Uterus (tissue), 4 donors: ENCODE measurements at places on chromosomes 1 and 21. TPM values are rescaled to one million over a fixed set of nuclear protein-coding genes. Genes with fewer than 3 reads are reported as not detected.

- no peaks in the 10 kb centered on the region for H3K36me3 ChIP-seq
- H3K27ac ChIP-seq = no peak overlapping the region
- H3K27me3 ChIP-seq = no peaks in the 10 kb centered on the region
- DNase-seq = no peak
- H3K4me1 ChIP-seq = no peaks in the 10 kb centered on the region
These were observed 626.5 kb downstream of the NCAM2 start for GRCh38 chr21:21624674-21625073.

CFHR2 gene
- total RNA-seq = not detected

PTPRC gene
- 12.7 TPM for total RNA-seq

- H3K4me1 ChIP-seq = no peaks in the 10 kb centered on the region
- no peaks in the 10 kb centered on the region for H3K36me3 ChIP-seq
- no peak overlapping the region for H3K27ac ChIP-seq
- H3K27me3 ChIP-seq = no peaks in the 10 kb centered on the region
These were observed 57.4 kb downstream of the ARHGEF10L start for GRCh38 chr1:17596651-17597509.

DNA sequence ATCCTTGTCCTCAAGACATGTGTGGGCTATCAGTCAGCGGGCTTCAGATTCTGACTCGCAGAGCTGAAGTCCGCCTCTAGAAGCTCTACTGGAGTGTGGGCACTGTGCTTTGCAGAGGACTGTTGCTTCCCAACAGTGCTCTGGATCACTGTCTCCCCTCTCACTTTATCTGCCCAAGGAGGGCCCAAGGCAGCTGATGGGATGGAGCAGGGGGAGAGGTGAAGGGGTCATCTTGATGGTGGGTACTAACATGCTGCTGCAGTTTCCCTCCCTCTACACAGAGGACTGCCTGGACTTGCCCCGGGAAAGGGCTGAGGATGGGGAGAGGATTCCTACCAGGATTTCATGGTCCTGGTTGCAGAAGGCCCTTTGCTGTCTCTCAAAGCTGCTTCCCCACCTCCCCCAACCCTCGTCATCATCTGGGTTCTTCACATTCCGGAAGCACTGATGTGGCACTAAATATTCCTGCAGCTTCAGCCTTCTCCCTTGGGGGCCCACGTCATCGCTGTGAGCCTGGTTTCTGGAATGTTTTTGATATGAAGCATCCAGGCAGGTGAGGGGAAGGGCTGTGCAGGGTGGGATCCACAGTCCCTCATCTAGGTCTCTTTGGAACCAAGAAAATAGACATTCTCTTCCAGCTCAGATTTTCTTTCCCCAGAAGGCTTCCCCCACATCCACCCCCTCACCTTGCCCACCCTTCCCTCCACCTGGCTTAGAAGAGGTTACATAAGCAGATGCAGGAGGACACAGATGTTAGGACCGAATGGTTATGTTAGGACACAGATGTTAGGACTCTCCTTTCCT, 23.2 kb downstream of the NUAK2 start:
- no peaks in the 10 kb centered on the region for H3K27me3 ChIP-seq
- no peak for DNase-seq
- no peaks in the 10 kb centered on the region for H3K4me1 ChIP-seq
- H3K4me3 ChIP-seq = no peak overlapping the region
- H3K27ac ChIP-seq = no peak overlapping the region

SFN gene
- total RNA-seq = not detected

- no peak overlapping the region for H3K4me3 ChIP-seq
- H3K27ac ChIP-seq = no peak overlapping the region
- H3K27me3 ChIP-seq = no peaks in the 10 kb centered on the region
- no peaks in the 10 kb centered on the region for H3K36me3 ChIP-seq
These were observed 24.1 kb upstream of the TTC39A start for GRCh38 chr1:51354416-51354815.

MFSD2A gene
- 5.9 TPM for total RNA-seq

CYYR1 gene
- total RNA-seq = 83.8 TPM

DNA sequence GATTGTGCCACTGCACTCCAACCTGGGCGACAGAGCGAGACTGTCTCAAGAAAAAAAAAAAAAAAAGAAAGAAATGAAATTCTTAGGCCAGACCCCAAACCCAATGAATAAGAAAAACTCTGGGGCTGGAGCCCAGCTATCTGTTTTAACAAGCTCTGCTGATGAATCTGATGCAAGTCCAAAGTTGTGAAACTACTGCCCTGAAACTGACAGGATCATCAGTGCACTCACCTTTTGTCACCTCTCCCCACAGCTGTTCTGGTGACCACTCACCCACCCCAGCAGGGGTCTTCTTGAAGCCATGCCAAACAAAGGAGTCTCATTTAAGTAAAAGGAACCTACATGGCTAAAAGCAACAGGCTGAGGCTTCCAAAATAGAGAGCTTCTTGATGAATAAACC, 8.4 kb downstream of the PABPC4 start:
- no peak overlapping the region for H3K4me3 ChIP-seq
- H3K27me3 ChIP-seq = no peaks in the 10 kb centered on the region
- no peak for DNase-seq
- no peaks in the 10 kb centered on the region for H3K36me3 ChIP-seq

FMO3 gene
- 30.9 TPM for total RNA-seq

GRCh38 chr1:40740997-40741736, 42.4 kb upstream of the KCNQ4 start:
- no peaks in the 10 kb centered on the region for H3K4me1 ChIP-seq
- no peak for DNase-seq
- no peaks in the 10 kb centered on the region for H3K27me3 ChIP-seq
- no peak overlapping the region for H3K4me3 ChIP-seq
- H3K36me3 ChIP-seq = no peaks in the 10 kb centered on the region

DNA sequence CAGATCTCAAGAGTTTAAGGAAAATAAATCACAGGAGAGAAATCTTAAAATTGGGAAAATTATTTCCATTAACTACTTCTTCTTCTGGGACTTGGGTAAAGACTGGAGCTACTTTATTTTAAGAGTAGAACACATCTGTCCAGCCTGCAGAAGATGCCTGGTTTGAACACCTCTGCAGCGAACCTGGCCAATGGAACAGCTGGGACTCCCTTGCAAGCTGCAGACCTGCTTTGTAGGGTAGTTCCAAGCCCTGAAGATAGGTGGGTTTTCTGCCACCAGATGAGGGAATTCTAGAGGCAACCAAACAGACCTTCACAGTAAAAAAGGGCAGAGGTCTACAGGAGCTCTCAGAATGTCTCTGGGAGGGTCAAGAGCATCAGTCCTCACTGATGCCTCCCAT, 86.5 kb upstream of the CACNA1E start:
- no peaks in the 10 kb centered on the region for H3K4me1 ChIP-seq
- no peak for DNase-seq
- H3K4me3 ChIP-seq = no peak overlapping the region
- no peaks in the 10 kb centered on the region for H3K36me3 ChIP-seq
- no peaks in the 10 kb centered on the region for H3K27me3 ChIP-seq
- no peak overlapping the region for H3K27ac ChIP-seq

DNA sequence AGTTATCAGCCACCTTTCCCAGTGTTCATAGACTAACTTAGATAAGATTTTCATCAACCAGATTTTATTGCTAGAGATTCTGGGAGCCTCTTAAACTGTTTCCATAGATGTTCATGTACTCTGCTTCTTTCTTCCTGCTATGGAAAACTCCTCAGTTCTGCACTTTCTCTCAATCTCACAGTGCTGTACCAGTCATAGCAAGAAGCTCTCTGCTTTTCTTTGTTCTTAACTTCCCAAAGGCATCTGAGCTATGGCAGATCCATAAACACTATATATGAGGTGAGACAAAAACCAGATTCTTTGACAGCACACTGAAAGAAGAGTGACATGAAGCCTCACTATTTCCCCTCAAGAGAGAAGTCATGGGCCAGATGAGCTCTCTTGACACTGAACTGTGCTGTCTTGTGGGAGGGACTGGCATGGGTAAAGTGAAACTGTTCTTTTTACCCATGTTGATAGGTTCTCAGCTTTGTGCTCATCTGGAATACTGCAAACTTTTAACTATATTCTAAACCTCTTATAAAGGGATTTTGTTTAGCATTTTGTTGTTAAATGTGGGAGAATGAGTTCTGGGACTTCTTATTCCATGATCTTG, 64.2 kb upstream of the LYPLAL1 start:
- no peak overlapping the region for H3K27ac ChIP-seq
- H3K4me3 ChIP-seq = no peak overlapping the region
- H3K4me1 ChIP-seq = no peaks in the 10 kb centered on the region
- H3K27me3 ChIP-seq = no peaks in the 10 kb centered on the region
- H3K36me3 ChIP-seq = no peaks in the 10 kb centered on the region

GOLT1A gene
- not detected for total RNA-seq

DNA sequence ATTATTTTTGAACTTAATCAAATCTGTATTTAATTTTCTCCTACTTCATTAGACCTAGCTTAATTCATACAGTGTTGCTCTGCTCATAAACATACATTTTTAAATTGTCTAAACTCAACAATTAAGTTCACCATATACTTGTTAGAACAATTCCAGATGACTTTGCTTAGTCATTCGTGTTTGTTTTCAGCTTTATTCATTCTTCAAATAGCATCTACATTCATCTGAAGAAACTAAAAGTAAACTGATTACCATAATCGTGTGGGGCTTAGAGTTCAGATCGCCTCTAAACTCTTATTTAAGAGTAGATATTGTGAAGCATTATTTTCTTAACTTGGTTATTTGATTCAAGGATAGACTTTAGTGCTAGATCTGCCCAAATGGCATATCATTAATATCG, 34.4 kb downstream of the KLHL20 start:
- peaks cover 4% of the 10 kb centered on the region for H3K4me1 ChIP-seq
- no peak overlapping the region for H3K4me3 ChIP-seq
- no peak for DNase-seq
- no peaks in the 10 kb centered on the region for H3K27me3 ChIP-seq

CD52 gene
- total RNA-seq = 7.8 TPM

CHRNB2 gene
- total RNA-seq = not detected

DNA sequence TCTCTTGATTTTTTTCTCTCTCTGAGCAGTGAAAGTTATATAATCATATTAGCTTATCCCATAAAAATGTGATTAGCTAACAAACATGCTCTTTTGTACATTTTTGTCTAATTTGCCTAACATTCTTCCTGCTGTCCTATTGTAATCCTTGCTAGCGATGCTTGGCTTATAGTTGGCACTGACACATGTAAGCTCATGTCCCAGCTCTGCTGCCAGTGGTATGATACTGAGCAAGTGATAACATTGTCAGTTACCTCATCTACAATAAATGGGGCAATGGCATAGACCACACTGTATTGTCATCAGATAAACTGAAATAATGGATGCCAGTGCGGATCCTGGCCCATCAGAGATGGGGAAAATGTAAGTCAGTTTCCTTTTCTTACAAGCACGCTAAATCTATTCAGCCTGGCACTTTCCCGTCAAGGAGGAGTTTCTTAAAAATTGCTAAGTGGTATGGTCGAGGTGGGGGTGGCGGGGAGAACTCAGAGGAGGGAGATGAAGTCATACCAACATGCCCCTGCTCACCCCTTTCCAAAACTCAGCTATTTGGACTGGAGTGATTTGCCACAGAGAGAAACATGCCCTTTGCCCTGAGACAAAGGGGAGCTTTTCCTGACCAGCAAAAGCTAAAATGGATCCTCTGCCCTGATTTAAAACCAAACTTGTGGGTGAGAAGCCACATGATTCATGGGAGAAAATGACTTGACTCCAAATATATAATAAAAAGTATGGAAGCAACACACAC, 1.3 kb downstream of the FYB2 start:
- no peak overlapping the region for H3K4me3 ChIP-seq
- H3K4me1 ChIP-seq = no peaks in the 10 kb centered on the region
- H3K27ac ChIP-seq = no peak overlapping the region
- H3K27me3 ChIP-seq = no peaks in the 10 kb centered on the region

CGN gene
- 7.3 TPM for total RNA-seq

- H3K27ac ChIP-seq = no peak overlapping the region
- no peaks in the 10 kb centered on the region for H3K4me1 ChIP-seq
- H3K27me3 ChIP-seq = no peaks in the 10 kb centered on the region
- no peaks in the 10 kb centered on the region for H3K36me3 ChIP-seq
- DNase-seq = no peak
These were observed 33.0 kb downstream of the KANK4 start for GRCh38 chr1:62285984-62286785.

- no peaks in the 10 kb centered on the region for H3K27me3 ChIP-seq
- H3K4me3 ChIP-seq = no peak overlapping the region
- peak overlapping the region; percentile 88 for H3K27ac ChIP-seq
- DNase-seq = no peak
- H3K4me1 ChIP-seq = peaks cover 54% of the 10 kb centered on the region
These were observed 45.5 kb upstream of the ECE1 start for GRCh38 chr1:21335750-21336224.

- no peak overlapping the region for H3K4me3 ChIP-seq
- H3K27ac ChIP-seq = no peak overlapping the region
- H3K27me3 ChIP-seq = no peaks in the 10 kb centered on the region
- no peaks in the 10 kb centered on the region for H3K4me1 ChIP-seq
- no peak for DNase-seq
These were observed 68.0 kb downstream of the PLPP3 start for GRCh38 chr1:56511364-56511763.

DNA sequence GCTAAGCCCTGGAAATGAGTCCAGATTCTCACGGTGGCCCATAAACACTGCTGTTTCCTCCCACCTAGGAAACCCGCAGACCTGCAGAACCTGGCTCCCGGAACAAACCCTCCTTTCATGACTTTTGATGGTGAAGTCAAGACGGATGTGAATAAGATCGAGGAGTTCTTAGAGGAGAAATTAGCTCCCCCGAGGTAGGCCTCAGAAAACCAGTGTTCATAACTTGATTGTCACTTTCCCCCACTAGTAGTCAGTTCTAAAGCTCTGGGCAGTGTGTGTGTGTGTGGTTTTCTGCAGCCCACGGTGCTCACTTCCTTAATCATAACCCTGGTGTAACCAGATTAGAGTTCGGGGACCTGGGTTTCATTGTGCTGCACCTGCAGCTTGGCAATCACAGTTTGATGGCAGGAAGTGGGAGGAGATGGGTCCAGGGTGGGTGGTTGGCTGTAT, 39.1 kb downstream of the CLIC6 start:
- no peaks in the 10 kb centered on the region for H3K27me3 ChIP-seq
- no peak overlapping the region for H3K27ac ChIP-seq
- H3K36me3 ChIP-seq = no peaks in the 10 kb centered on the region
- no peak overlapping the region for H3K4me3 ChIP-seq
- no peaks in the 10 kb centered on the region for H3K4me1 ChIP-seq
- no peak for DNase-seq

DNA sequence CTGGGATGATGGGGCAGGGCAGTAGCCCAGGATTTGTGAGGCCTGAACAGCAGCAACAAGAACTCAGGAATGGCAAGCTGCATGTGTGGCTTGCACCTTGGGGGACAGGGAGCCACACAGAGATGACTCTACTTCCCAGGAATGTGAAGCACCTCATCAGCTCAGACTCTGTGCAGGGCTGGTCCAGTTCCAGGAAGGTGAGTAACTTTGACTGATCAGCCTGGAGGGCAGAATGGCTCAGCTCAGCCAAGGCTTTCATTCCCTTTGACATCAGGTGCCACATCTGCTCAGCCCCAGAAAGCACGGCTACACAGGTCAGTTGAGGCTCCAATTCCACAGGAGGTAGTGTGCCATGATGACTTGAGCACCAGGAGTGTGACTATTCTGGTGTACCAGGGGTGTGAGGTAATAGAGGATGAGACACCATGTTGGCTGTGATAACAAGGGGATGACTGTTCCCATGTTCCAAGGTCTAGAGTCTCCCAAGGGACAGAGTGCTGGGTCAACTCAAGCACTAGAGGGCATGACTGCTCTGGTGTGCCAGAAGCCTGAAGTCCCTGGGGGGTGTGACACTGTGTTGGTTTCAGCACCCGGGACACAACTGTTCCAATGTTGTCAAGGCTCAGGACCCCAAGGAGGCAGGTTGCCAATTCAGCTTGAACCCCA, 625.8 kb upstream of the ADGRL2 start:
- no peak overlapping the region for H3K27ac ChIP-seq
- no peaks in the 10 kb centered on the region for H3K4me1 ChIP-seq
- H3K36me3 ChIP-seq = no peaks in the 10 kb centered on the region
- no peak for DNase-seq
- H3K27me3 ChIP-seq = no peaks in the 10 kb centered on the region
